GM20000 (cell line): ENCODE measurements at places on chromosomes 11 and 22.

GRCh38 chr22:23786261-23786710, 480 bp upstream of the SMARCB1 start:
- DNase-seq: no peak

DNA sequence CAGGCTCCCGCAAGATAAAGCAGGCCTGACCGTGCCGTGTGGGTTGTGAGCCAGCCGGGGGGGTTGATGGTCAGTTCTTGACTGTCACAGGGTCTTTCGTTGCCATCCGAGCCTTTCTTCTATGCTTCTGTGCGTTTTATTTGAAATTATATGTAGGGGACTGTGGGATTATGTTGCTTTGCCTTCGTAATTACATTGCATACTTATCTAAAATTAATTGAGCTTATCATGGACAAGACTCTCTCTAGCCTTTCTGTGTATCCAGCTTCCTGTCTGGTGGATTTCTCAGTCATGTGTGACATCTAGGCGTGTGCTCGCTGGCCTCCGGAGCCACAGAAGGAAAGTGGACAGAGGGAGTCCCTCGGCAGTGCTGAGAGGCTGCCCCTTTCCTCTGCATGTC, 93.2 kb downstream of the TBC1D22A start:
- no peak for DNase-seq

DNA sequence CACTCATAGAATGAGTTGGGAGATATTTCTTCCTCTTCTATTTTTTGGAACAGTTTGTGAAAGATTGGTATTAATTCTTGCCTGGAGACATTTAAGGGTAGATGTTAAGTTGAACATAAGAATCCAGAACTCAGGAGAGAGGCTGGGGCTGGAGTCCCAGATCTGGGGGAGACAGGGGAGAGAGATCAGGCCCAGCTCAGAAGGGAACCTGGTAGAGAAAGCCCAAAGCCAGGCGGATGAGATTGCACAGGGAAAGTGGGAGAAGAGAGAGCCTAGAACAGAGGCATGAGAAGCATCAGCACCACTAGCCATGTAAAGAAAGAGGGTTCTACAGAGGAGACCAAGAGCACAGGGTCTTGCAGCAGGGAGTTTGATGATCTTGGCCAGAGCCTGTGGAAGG, 13.0 kb upstream of the GNAZ start:
- no peak for DNase-seq

DNA sequence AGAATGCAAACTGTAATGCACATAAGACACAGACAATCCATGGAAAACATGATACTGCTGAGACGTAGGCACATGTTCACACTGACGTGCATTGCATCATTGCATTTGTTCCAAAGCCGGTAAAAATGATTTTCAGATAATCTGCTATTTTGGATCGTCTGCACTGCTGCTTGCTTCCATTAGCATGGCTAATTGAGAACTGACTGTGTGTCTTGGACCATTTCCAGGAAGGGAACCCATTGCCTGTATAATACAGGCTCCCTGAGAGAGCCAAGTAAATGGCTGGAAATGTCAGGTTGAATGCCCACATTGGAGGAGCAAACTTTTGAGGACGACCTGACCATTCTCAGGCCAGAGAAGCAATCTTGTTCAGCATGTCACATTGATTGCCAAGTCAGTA, 304.8 kb downstream of the ST3GAL4 start:
- DNase-seq: no peak

GRCh38 chr11:89125298-89125697, 52.4 kb upstream of the TYR start:
- no peak for DNase-seq

DNA sequence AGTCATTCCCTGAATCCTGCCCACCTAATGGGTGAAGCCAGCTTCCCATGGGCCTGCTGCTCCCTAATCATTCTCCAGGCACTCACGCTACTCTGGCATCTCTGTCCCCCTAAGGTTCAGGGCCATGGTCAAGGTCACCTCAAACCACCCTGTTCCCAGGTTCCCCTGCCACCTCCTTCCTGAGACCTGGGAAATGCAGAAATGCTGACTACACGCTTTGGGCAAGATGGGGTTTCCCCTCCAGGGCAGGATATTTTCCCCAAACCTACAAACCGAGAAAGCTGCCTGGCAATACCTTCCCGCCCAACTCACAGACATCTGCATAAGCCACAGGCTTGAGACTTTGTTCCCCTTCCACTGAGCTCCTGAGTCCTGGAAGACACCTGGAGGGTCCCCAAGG, 97.6 kb downstream of the FEZ1 start:
- DNase-seq: no peak

DNA sequence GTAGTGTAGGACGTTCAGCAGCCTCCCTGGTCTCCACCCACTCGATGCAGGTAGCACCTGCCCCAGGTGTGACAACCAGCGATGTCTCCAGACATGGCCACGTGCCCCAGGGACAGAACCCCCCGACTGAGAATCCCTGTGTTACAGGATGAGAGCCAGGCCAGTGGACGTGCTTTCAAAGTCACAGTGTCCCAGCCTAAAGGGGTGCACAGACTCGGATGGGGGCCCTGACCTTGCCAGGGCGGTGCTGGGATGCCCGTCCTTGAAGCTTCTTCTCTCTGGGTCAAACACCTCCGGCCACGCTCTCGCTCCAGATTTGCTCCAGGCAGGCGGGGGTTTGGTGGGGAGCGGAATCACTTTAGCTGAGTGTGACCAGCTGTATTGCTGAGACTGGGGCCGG, 23.3 kb upstream of the GAL start:
- no peak for DNase-seq

DNA sequence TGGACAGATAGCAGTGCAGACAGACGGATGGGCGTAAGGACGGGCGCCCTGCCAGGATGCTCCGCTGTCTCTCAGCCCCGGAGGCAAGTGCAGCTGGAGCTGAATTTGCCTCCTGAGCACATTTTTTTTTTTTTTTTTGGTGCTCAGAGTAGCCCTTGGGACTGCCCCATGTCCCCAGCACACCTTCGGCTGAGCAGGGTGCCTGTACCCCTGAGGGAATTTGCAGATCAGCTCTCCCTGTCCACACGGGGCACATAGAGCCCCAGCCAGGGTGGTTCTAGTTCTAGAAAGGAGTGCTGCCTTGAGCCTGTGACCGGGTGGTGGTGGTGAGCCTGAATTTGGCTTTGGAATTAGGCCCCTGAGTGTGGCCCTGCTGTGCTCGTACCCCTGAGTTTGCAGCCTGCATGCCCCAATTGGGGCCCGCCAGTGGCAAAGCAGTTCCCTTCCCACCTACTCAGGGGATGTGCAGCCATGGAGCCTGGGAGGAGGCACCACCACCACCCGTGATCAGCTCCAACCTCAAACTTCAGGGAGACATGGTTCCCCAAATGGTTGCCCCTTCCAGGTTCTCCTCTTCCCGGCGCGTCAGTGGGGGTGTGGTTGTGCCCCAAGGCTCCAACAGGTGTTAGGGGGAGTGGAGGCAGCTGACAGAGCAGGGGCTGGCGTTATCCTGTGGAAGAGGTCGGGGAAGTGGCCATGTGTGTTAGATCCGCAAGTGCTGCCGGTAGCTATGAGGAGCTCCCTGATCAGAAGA, 1232.7 kb downstream of the BRD1 start:
- no peak for DNase-seq

DNA sequence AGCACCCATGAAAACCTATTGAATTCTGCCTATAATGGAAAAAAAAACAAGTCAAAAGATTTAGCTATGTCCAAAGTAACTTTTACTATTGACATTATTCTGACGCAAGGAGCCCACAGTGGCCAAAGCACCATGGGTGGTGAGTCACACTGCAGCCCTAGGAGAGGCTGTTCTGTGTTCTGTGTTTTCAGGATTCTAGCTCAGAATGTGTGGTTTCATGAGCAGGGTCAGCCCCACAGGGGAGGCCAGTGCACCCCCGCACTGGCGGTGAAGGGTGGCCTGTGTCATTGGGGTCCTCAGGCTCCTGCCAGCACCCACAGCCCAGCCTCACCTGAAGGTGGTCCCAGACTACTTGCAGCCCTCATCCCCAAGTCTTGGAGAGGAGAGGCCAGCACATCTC, 112.2 kb downstream of the BRD1 start:
- no peak for DNase-seq

DNA sequence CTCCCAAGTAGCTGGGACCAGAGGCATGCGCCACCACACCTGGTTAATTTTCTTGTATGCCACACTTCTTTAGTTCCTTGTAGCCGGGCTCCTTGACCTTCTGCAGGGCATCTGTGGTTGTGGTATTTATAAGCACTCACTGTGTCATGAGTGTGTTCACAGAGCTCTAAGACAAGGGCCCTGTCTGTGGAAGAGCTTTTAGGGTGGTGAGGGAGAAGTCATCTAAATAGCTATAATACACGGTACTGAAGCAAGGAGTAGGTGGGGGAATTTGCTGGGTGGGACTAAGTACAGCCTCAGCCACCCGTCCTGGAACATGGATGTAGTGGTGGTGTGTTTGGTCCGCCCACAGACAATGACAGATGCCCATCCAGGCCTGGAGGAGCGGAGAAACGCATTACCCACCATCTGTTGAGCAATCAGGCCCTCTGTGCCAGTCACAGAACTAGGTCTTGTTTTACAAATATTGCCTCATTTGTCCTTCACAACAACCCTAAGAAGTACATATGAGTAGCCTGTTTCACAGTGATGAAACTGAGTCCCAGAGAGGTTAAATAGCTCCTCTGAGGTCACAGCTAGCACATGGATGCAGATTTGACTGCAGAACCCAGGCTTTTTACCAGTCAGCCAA, 10.1 kb downstream of the ACO2 start:
- peak; percentile 38 for DNase-seq

DNA sequence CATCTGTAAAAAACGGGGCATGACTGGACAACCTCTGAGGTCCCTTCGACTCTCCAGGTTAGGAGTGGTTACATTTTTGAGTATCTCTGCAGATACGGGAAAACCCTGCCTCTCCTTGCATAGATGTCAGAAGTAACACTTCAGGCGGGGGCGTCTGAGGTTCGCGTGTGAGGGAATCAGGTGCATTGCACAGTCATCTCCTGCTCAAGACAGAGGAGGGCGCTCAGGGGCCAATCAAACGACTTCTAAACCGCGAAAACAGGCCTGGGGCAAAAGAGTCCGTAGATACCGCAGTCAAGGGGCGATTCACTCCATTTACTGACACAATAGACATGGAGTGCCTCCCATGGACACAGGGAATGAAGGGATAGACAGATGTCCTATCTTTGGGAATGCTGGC, 31.7 kb downstream of the KIRREL3 start:
- DNase-seq: no peak

GRCh38 chr11:62647609-62648005, 1.2 kb upstream of the GANAB start:
- no peak for DNase-seq

GRCh38 chr11:3859373-3859881, 4.0 kb downstream of the STIM1 start:
- peak; percentile 73 for DNase-seq

DNA sequence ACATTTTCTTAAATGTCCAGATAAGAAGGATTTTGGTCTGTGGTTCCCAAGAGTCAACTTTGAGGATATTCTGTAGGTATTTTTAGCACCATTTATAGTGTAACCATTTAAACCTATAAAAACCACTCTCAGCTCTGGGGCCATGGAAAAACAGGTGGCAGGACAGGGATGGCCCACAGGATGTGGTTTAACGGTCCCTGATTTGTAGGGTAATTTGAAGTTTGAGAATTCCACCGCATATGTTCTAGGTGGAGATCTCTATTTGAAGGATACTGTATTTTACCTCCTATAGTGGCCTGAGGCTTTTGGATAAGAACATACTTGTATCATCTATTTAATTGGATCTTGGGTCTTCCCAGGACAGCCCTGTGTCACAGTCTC, 62.4 kb upstream of the IGLL5 start:
- DNase-seq: no peak

DNA sequence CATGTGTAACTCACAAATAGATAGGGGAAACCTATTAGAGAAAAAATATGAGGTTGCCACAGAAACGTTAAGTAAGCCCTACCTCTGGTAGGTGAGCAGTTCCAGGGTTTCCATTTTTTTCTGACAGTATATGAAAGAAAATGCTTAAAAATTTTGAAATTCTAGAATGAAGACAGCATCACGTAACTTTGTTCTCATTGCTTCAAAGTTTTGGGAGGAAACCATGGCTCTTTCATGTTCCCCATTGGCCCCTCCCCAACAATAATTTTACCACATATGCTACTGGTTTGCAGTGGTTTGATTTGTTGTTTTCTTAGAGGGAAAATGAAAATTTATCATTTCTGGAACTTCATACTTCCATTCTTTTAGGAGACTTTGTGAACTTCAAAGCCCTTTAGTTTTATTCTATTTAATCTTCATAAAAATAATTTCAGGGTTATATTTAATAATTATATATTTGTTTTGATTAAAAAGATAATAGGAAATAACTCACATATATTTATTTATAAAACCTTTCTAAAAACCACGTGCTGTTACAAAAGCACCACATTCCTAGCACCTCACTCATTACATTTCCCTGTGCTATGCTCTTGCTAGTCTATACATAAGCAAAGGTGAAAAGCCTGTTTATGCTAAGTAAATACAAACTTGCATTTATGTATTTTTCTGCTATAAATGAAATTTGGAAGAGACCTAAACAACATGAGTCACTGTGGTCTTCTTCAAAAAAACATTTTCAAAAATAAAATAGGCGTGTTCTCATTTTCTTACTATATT, 113.4 kb downstream of the CASP12 start:
- DNase-seq: no peak

GRCh38 chr11:8694137-8694536, 11.5 kb downstream of the RPL27A start:
- DNase-seq: no peak

GRCh38 chr11:69721745-69722144, 17.9 kb upstream of the FGF19 start:
- DNase-seq: no peak

- DNase-seq: no peak
These were observed 207.5 kb upstream of the ZBED5 start for GRCh38 chr11:11065396-11065795.

DNA sequence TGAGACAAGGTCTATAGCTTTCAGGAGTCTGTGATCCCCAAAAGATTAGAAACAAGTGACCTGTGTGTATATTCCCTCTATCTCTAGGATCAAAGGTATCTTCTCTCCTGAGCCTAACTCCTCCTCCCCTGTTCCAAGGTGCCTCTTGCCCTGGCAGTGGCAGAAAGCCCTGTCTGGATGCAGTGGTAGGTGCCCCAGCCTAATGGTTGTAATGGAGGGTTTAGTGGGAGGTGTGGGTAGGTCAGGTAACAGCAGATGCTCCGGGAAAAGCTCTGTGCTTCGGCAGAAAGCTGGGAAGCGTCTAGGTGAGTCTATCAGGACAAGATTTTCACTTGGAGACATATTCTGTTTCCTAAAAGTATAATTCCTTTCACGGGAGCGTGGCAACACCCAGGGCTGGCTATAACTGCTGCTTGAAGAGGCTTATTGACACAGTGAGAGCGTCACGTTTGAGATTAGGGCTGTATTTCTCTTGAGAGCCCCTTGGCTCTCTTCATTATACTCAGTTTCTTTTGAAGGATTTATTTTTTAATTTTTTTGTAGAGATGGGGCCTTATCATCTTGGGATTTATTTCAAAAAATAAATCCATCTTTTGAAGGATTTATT, 49.5 kb downstream of the PRR5L start:
- DNase-seq: no peak
